CD4-positive, alpha-beta T cell treated with Interleukin-17A for 1 hour (primary cell): ENCODE measurements at places on chromosomes 2 and 18.

GRCh38 chr2:148231858-148232257, 211.0 kb downstream of the MBD5 start:
- DNase-seq: no peak

DNA sequence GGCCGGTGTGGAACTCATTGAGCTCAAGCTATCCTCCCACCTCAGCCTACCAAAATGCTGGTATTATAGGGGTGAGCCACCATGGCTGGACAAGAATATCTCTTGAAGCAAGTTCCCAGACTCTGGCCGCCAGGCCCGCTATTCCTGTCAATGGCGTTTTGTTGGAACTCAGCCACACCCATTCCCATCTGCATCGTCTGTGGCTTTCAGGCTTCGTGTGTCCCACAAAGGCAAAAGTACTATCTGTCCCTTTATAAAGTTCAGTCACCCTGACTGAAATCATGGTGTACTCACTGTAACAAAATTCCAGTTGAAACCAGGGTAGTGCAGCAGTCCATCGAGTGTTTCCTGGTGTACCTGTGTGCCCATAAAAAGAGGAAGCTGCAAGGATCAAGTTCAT, 96.7 kb downstream of the SH3BP4 start:
- no peak for DNase-seq

GRCh38 chr2:168694866-168695265, 107.6 kb upstream of the NOSTRIN start:
- no peak for DNase-seq

DNA sequence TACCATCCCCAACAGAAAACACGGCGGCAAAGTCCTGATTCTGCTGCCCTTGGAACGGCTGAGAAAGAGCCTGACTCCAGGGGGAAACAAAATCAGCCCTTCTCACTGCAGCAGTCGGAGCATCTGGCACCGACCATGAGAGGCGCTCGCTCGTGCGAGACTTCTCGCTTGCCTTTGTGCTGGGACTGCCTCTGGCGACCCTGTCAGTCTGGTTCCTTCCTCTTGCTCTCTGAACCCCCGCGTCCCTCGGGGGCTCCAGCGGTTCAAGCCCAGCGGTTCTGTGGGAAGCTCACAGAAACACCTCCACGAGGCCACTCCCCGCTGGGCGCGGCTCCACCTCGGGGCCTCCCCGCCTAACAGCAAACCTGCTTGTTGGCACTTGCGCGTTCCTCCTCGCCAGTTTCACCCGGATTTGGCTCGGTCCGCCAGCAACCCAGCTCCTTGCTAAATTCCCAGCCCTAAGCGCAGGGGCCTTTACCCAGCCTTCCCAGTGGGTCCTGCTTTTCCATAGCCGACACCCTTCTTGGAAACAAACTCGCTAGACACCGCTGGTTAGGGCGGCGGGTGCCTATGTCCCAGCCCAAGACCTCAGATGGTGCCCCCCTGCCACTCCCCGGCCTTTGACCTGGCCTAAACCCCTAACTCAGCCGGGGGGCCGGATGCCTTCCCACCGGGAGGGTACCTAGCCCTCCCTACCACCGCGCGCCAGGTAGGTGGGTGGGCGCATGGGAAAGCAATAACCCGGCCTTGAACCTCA, 2.2 kb downstream of the RND3 start:
- no peak for DNase-seq

DNA sequence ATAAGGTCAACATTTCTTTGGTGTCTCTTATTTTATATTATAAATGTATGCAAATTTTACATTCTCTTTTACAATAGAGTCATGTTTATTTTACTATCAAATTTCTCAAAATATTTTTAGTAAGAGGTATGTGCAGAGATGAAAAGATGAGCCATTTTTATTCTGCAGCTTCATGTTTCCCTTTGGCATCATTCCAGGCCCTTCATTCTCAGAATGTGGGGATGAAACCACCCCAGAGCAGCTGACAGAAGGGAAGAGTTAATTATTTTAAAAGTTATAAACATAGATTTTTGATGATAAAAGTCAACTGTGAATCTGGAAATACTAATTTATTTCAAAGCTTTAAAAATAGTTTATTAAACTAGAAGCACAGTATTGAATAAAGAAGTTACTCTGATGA, 12.8 kb upstream of the FSHR start:
- no peak for DNase-seq

- no peak for DNase-seq
Measured at GRCh38 chr18:68937029-68937599, 139.2 kb downstream of the CCDC102B start.

DNA sequence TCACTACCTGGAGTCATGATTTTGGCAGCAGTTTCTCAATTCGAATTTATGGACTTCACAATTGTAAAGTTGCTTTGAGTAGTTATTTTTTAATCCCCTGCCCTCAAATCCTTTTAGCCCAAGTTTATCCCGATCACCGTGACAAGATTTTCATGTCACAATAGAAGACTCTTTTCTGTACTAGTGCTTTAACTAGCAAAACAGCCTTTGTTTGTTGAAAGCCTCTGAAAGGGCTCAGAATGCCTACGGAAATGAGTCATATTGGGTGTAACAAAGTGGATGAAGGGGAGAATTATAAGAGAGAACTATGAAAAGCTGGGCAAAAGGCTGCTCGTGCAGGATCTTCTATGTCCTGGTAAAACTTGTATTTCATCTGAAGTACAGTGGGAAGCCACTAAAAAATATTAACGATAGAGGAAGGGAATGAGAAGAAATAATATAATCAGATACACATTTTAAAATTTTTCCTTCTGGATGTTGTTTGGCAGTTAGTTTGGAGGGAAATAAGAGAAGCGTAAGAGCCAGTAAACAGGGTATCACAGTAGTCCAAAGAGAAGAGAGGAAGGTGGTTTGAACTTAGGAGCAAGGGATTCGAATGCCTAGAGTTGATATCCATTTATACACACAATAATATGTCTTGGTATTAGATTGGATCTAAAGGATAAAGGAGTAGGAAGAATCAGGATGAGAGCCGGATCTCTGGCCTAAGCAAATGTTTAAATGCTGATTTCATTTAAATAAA, 114.9 kb downstream of the GALNT13 start:
- DNase-seq: no peak

DNA sequence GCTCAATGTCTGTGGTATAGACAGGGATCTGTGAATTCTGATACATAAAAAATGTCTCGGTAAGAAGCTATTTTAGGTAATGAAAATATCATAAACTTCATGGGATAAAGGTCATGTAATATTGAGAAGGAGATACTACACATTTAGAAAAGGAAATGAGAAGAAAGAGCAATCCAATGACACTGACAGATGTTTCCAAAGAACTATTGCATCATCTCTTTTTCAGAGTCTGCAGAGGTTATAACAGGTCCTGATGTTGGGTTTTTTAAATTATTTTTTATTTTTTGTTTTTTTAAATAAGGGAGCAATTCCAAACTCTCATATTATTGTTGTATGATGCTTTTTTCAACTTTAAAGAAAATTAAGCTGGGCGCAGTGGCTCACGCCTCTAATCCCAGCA, 176.9 kb downstream of the KCNH7 start:
- DNase-seq: no peak

GRCh38 chr2:15504882-15505663, 56.1 kb downstream of the NBAS start:
- DNase-seq: no peak

- no peak for DNase-seq
Measured at GRCh38 chr18:63378919-63379638, 12.1 kb upstream of the KDSR start.
